ENCODE measurements at places on chromosomes 7 and 10.

DNA sequence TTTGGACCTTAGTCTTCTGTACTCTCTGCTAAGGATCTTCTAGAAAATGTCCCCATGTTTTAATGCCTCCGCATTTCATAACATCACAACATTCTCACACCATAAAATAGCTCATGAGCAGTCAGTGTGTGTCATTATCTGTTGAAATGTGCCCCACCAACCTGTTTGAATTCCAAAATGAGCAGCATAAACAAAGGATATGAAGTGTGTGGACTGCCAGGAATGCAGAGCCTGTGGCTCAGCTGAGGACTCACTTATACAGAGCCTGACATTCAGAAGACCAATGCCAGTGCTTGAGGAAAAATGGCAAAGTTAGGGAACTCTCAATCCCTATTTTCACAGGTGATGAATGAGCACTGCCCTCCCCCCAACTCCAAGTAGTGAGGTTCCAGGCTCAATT is 621.4 kb downstream of the POM121L12 start:
- DNase-seq, result no peak

- DNase-seq, result no peak
These were observed 27.4 kb downstream of the COL1A2 start for GRCh38 chr7:94422136-94422535.

DNA sequence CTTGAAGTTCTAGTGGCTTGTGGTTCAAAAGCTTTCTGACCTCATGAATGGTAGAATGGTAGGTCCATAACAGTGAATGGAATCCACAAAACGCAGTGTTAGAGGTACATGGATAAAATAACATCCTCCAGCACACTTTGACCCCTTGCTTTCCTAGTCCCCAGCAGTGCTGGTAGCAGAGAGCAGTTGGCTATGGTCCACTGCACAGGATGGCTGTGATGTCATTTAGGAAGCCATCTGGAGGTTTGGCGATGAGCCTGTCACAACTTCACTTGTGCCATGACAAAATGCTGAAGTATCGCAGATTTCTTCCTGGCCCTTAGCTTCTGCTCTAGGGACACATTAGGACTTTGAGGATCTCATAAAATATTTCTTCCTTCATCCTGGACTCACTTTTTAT is 300.0 kb upstream of the FZD8 start:
- no peak for DNase-seq

DNA sequence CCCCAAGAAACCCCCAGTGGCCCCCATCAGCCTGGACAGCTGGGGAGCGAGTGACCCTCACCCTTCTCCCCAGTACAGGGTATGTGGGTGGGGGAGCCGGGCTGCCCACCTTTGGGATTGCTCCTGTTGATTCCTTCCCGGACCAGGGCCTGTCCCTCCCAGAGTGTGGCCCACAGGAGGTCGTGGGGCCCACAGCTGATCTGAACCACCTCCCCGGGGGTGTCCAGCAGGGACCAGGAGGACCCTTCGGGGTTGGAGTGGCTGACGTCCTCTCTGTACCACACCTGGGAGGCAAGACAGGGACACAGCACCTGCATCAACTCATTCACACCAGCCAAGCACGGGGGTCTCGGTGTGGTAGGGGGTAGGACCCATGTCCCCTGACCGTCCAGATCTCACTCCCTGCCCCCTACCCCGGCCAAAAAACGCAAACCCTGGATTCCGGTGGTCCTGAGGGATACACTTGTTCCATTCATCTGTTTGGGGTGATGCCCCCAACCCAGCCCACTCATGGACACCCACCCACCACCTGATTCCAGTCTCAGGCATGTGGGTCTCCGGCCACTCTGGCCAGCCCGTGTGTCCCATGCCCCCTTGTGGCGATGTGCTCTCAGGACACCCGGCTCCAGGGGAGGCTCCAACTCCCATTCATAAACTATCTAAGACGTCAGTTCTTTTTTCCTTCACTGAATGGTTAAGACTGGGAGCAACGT is 10.9 kb downstream of the TECPR1 start:
- DNase-seq, result no peak

DNA sequence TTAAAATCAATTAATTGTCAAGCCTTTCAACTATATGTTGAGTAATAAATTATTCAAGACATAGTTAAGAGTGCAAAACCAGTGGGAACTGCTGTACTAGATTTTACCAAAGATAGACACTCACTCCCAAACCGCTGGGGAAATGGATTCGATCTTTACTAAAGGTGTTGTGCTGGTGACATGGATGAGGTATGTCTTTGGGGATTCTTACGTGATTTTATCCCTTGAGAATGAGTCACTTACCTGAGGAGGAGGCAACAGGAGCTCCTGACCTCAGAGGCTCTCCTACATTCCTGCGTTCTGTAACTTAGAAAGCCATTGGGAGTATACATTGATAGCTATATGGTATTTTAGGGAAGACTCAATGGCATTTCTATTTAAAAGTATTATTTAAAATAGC is 165.5 kb downstream of the PKD1L1 start:
- no peak for DNase-seq

DNA sequence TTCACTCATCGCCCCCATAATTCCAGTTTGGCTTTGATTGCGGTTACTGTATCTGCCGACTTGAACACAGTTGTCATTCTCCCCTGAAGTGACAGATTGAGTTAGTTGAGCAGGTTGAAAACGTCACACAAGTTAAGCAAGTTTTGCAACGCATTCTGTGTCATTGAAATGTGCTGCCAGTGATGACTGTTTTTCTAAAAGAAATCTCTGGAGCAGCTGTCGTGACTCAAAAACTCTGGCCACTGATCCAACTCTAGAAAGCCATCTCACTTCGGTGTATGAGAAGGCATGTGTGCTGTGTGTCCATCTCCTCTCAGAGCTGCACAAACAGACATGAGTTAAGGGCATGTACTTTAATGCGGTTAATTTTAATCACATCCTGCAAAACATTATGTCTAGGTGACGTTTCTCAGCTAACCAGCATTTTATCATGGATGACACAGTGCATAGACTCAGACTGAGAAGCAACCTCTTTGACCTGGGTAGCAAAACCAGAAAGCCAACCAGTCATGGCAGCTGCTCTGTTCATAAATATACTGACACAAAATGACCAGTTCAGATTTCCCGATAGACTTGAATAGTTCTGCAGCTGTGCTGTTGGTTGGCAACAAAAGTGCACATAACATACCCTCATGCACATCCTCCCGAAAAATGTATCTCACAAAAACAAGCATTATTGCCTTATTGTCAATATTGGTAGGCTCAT is 69.3 kb downstream of the CSTF2T start:
- DNase-seq, result no peak

- no peak for DNase-seq
These were observed 68.0 kb downstream of the OGDH start for GRCh38 chr7:44674381-44674780.

DNA sequence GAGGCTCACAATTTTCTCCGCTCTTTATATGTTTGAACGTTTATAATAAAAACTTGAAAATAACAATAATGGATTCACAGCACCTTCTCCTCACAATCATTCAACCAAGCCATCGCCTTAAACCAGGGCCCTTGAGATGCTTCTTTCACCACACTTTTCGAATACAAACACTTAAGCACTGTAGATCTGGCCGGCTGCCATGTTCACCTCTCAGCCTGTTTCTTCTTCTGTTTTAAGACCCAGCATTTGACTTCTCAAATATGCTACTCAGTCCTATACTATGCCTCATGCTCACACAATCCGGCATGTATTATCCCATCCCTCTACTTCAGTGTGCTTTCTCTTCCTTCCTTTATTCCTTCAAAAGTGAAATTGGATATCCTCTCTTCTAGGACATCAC is 280.6 kb downstream of the TFEC start:
- no peak for DNase-seq

DNA sequence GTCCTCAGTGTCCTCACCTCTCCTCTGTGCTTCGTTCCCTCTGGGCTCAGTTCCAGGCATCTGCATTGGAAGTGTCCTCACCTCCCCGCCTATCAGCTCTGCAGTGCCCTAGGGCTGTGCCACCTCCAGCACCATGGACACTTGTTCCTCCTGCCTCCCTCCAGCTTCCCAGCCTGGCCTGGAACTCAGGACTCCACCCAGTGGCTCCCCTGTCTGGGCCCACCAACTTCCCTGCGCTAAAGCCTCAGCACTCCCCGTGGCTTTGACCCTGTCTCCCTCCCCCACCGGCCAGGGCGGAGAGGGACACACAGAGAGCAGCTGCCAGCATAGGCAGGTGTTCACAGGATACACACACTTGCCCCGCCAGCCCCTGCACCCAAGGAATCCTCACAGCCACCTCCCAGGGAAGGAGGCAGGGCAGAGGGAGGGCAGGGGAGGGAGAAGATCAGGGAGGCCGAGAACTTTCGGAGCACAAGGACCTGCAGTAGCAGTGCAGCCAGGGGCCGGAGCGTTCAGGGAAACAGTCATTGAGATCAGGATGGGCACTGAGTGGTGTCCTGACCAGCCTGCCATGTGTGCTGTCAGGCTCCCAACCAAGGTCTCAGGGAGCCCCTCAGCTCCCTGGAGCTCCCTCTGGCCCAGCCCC is 31.3 kb downstream of the ANXA8 start:
- DNase-seq, result no peak

- no peak for DNase-seq
These were observed 66.5 kb downstream of the ADD3 start for GRCh38 chr10:110074298-110074697.

All from stimulated activated CD4-positive, alpha-beta T cell treated with anti-CD3 and anti-CD28 coated beads, Interleukin-1b, Interleukin-23, amount 100 ng/mL, for 1 hour (primary cell).